ENCODE measurements at places on chromosomes 4 and X.
A peak's percentile ranks its signal among the peaks of the same experiment; 100 is the strongest.

GRCh38 chrX:15816438-15816809 is 26.1 kb downstream of the ZRSR2 start:
- peak; percentile 75 for DNase-seq

GRCh38 chr4:81498046-81498445 is 26.3 kb upstream of the RASGEF1B start:
- peak; percentile 95 for DNase-seq

- no peak for DNase-seq
Observed at GRCh38 chr4:26647523-26648224, 63.8 kb downstream of the TBC1D19 start.

- DNase-seq: peak; percentile 60
Observed at GRCh38 chrX:132958091-132958703, at the start of gene HS6ST2. HS6ST2 (minus strand) TSS chrX:132958629.

GRCh38 chrX:134537179-134537955 is 77.4 kb downstream of the HPRT1 start:
- DNase-seq: peak; percentile 74

DNA sequence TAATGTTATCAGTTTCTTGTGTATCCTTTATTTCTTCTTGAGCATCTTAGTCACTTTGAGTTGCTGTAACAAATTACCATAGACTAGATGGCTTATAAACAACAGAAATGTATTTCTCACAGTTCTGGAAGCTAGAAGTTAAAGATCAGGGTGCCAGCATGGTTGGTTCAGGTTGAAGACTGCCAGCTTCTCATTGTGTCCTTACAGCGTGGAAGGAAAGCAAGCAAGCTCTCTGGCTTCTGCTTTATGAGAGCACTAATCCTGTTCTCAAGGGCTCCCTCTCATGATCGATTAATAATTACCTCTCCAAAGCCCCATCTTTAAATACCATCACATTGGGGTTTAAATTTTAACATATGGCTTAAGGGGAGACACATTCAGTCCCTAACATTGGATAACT is 497.2 kb downstream of the RAPGEF2 start:
- no peak for DNase-seq

DNA sequence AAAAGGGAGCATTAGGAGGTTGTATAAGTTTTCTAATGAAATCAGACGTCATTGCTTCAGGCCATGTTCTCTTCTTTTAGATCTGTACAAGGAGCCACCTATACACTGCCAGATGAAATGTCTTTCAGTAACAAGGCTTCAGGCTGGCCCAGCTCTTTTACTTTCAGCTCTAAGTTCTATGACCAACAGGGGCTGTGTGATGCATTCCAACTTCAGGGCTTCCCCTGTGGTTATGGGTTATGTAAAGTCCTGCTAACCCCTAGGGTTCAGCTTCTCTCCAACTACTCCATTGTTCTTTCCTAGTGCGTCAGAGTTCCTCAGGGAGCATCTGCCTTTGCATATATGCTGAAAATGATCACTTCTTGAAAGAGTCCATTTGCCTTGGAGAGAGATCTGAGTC is 79.4 kb upstream of the TTC29 start:
- peak; percentile 16 for DNase-seq

DNA sequence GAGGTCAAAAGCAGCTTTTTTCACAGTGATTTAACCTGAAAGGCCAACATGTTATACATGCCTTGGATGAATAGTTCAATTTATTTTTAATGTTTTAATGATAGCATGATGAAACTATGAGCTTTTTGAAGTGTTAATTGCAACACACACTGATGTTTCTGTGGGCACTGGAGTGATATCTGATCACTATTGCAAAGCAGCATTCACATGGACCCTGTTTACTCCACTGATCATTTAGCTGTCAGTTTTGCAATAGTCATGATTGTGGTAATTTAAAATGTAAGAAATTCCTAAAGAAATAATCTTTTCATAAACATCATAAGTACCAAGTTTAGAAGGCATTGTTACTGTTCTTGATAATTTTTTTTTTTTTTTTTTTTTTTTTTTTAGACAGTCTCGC is 74.1 kb downstream of the ARSJ start:
- no peak for DNase-seq

DNA sequence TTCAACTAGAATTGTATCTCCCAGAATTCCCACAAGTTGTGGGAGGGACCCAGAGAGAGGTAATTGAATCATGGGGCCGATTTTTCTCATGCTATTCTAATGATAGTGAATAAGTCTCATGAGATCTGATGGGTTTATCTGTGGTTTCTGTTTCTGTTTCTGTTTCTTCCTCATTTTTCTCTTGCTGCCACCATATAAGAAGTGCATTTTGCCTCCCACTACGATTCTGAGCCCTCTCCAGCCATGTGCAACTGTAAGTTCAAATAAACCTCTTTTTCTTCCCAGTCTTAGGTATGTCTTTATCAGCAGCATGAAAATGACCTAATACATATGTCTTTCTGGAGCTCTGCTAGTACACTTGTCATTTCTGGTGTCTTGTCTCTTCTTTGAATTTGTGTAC is 22.1 kb upstream of the OR13H1 start:
- no peak for DNase-seq

DNA sequence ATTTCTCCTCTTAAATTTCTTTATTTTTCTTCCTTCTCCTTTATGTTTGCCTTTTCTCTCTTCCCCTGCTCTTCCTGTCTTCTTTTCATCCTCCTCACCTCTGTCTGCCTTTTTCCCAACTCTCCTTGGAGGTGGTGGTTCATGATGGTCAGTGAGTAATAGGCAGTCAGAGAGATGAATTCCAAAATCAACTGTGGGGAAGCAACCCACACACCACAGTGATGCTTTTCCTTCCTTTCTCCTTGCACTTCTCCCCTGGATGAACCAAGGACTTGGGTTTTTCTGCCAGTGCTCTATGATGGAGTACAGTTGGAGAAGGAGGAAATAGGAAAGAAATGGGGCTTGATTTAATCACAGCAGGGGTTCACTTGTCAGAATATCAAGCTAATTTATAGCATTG is 153.8 kb downstream of the DCK start:
- no peak for DNase-seq

- DNase-seq: no peak
Observed at GRCh38 chr4:122701061-122701460, 31.4 kb upstream of the BBS12 start.

GRCh38 chrX:153032397-153033118 is 23.7 kb upstream of the PNMA3 start:
- peak; percentile 57 for DNase-seq

GRCh38 chr4:16830081-16830480 is 68.4 kb downstream of the LDB2 start:
- DNase-seq: no peak

- no peak for DNase-seq
Observed at GRCh38 chrX:46620505-46620904, 46.9 kb downstream of the CHST7 start.

GRCh38 chr4:2280531-2281300 is 18.8 kb upstream of the MXD4 start:
- DNase-seq: no peak

- DNase-seq: no peak
Observed at GRCh38 chr4:67750691-67751090, 3.5 kb downstream of the GNRHR start.

GRCh38 chr4:19924761-19925160 is 326.9 kb upstream of the SLIT2 start:
- no peak for DNase-seq

DNA sequence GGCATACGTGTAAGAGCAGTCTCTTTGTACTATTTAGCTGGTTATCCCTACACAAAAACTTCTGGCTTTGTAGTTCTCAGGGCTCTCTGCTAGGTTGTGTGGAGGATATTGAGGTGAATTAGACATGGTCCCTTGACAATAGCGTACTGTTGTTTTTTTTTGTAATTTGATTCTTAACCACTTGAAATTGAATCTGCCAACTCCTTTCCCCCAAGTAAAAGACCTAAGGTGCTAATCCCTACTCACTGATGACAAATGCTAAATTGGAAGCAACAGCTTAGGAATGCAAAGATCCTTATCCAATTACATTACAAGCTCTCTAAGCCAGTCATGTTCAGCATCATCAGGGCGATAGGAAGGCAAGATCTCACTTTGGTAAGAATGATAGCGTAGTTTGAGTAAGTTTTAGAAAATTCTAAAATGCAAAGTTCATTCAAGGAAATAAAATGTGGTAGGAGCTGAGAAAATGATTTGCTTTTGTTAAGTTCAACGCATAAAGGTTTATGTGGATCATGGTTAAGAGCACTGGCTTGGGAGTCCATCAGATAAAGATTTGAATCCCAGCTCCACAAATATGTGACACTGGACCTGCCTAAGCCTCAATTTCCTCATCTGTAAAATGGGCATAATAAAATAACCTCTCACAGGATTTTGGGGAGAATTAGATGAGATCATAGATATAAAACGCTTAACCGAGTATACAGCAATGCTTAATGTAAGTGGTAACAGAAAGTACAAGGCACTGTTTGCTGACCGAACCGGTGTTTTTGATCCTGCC is 39.3 kb downstream of the DOCK11 start:
- peak; percentile 78 for DNase-seq

DNA sequence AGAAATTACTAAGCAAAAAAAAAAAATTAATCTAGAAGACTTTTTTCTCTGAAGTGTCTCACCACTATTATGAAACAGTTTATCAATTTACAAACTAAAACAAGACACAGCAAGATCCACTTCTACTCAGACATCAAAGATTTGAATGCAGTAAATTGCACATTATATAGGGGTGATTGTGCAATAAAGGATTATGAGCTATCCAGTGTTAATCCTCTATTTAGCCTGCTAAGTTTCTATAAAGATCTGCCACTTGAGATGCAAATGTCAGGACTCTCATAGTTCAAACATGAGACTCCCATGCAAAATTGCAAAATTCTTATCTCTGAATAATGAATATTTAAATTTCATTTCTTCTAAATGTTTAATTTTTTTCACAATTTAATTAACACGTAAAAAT is 2.2 kb downstream of the TECRL start:
- no peak for DNase-seq

GRCh38 chrX:53398216-53398615 is 24.2 kb downstream of the SMC1A start:
- no peak for DNase-seq

DNA sequence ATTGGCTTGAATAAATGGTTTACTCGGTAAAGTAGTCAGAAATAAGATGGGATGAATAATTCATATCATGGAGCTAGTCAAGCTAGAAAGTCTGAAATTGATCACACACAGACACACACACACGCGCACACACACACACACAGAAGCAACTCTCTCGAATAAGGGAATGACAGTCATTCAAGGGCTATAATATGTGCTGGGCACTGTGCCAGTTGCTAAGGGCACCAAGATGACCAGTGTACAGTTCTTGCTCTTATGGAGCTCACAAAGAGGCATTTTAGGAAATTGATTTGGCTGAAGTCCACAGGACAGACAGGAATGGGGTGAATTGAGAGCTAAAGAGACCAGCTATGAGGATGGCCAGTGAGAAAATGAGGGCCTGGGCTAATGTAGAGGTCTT is 34.2 kb upstream of the SH3D19 start:
- no peak for DNase-seq

GRCh38 chr4:26766141-26766540 is 94.5 kb upstream of the STIM2 start:
- no peak for DNase-seq

DNA sequence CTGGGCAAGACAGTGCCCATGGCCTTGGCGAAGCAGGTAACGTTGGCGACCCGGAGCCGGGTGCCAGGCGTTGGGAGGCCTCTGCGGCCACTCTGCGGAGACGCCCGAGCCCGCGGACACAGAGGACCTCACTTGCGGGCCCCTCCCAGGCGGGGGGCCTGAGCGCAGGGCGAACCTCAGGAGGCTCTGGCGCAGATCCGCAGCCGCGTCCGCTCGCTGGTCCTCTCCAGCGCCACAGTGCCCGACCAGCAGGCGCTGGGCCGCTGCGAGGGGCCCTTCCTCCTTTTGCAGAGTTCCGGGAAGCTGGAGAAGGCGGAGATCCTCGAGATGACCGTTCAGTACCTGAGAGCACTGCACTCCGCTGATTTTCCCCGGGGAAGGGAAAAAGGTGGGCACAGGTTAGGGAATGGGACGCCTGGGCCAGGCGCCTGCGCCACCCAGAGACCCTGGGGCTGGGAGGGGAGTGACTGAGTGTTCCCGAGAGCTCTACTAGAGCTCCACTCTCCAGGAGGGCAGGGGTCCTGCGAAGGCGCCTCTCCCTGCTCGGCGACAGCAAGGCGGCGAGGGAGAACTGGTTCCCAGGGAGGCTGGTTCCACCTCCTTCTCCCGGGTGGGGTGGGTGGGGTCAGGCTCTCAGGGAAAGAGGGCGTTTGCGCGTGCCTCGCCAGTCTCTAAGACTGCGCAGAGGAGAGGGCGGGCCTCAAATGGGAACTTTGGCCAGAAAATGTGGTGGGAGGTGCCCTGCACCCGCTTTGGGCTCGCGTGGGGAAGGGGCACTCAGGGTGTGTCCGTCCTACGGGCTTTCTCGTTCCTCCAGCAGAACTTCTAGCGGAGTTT is 1.4 kb downstream of the HELT start:
- peak; percentile 67 for DNase-seq

DNA sequence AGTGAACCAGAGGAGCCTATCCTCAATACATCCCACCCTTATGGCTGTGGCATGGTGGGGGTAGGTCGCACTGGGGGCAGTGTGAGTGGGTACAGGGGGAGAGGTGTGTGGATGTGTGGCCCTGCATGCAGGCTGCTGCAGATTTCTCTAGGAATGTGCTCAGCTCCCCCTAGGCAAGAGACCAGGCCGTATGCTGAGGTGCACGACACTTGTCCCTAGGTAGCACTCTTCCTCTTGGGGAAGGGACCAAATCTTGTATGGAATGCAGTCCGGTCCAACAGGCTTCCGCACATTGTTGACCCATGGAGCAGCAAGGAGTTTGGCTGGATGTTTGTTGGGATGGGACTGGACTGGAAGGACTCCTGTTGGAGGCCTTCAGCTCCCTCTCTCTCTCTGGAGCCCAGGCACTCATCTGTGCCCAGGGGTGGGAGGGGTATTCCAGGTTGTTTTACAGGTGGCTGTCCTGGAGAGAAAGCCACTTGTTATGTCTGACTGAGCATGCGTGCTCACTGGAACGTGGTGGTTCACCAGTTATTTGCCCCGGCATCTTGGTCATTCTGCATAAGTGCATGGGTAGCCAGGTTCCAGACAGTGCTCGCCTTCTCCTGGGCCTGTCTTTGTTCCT is 55.1 kb downstream of the NBDY start:
- no peak for DNase-seq

DNA sequence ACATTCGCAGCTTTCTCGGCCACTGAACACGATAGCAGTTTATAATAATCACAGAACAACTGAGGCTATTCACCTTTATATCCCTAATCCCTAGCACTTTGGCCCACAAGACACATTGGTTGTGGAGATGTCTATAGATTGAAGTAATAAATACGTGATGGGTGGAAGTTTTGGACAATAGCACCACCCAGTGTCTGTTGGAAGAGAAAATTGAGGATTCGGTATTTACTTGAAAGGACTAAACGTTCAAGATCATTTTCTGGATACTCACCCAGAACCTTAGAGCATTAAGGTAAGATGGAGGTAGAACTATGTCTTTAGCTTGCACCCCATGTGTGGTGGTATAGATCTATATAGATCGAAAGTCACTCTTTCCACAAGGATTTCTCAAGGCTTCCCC is 787 bp upstream of the TMSB15A start:
- DNase-seq: peak; percentile 29
